D721Med (cell line): ENCODE measurements at places on chromosomes 16 and 17.

DNA sequence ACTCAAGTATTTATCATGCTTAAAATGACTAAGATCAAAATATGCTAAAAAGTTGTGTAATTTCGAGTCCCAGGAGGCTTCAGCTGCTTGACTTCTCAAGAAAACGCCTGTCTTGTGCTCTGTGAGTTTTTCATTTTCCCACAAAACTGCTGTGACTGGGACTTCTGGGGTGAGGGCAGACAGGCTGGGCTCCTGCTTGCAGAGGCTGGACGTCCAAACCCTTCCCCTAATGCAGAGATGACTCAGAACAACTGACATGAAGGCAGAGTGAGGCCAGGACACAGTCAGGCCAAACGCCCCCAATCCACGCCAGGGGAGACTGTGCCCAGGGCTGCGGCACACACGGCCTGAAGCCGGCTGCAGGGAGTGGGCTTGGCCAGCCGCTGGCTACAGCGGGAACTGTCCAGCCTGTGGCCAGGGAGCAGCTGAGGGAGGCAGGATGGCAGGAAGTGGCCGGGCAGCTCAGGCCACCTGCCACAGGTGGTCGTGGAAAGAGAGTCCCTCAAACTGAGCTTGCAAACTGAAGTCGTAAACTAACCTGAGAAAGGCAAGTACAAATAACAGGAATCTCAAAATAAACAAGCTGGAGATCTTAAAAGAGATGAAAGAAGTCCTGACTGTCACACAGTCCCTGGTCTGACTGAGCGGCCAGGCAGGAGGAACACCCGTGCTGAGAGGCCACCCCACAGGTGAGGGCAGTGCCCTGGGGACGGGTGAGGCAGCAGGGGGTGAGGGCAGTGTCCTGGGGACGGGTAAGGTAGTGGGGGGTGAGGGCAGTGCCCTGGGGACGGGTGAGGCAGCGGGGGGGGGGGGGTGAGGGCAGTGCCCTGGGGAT, 21.3 kb upstream of the HEXD start:
- no peak for DNase-seq

GRCh38 chr17:33633446-33633845, 340.4 kb upstream of the ASIC2 start:
- no peak for DNase-seq

- DNase-seq = no peak
Observed at GRCh38 chr16:70437017-70437581, 1.8 kb downstream of the ST3GAL2 start.

- DNase-seq = no peak
Observed at GRCh38 chr16:25009822-25010221, 5.3 kb downstream of the ARHGAP17 start.

DNA sequence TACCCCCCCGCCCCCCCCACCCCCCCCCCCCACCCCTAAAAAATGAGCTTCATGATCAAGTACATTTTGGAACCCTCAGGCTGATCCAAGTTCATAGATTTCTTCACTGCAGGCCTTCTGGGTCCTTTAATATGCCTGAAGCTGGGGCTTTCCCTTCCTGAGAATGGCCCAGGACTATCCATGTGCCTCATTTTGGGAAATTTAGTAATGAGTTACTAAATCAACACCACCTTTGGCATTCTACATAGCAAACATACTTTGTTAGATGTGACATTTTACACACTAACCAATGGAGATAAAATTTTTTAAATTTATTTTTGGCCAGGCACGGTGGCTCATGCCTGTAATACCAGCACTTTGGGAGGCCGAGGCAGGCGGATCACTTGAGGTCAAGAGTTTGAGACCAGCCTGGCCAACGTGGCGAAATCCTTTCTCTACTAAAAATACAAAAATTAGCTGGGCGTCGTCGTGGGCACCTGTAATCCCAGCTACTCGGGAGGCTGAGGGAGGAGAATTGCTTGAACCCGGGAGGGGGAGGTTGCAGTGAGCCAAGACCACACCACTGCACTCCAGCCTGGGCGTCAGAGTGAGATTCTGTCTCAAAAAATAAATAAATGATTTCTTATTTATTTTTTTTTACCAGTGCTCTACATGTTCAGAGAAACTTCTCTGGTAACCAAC, 14.0 kb downstream of the HERPUD1 start:
- no peak for DNase-seq

- DNase-seq = no peak
Observed at GRCh38 chr17:57313097-57313835, 56.9 kb downstream of the MSI2 start.

DNA sequence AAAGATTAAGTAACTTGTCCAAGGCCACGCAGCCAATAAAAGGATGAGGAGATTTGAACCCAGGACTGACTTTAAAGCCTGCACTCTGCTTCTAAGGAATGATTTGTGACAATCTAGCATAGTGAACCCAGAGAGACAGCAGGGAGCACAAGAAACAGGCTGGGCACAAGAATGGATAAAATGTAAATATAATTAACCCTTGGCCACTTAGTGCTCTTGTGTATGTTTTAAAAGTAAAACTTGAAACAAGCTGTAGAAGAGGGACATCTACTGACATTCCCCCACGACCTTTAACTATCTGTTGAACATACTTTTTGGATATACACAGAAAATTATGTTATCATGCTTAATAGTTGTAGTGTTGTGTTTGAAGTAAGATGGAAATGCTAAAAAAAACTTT, 141.9 kb upstream of the PMFBP1 start:
- DNase-seq = no peak

- no peak for DNase-seq
Observed at GRCh38 chr17:5424909-5425308, 4.9 kb downstream of the RPAIN start.

GRCh38 chr17:45386178-45386577, 46.5 kb downstream of the ARHGAP27 start:
- no peak for DNase-seq

DNA sequence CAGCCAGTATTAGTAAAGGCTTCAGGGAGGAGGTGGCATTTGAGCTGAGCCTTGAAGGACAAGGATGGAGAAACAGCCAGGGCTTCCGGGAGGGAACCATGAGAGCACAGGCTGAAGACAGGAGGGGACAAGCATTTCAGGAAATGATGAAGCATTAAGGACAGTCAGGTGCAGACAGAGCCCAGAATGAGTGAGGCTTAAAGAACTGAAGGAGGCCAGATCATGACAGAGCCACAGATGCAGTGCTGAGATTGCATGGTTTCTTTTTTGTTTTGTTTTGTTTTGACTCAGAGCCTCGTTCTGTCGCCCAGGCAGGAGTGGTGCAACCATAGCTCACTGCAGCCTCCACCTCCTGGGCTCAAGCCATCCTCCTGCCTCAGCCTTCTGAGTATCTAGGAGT, 211.5 kb downstream of the SOX9 start:
- no peak for DNase-seq

GRCh38 chr16:21103941-21104860, 46.4 kb downstream of the DNAH3 start:
- no peak for DNase-seq

GRCh38 chr17:62713086-62713881, 85.8 kb downstream of the MRC2 start:
- DNase-seq = no peak

- no peak for DNase-seq
Observed at GRCh38 chr16:54649876-54650275, 280.8 kb upstream of the IRX5 start.

- no peak for DNase-seq
Observed at GRCh38 chr16:52453644-52454043, 93.3 kb downstream of the TOX3 start.
